Glutamatergic neuron (in vitro differentiated cells): ENCODE measurements at places on chromosomes 7 and 10. TPM values are rescaled to one million over a fixed set of nuclear protein-coding genes. Genes with fewer than 3 reads are reported as not detected.

Gene HABP2
- not detected for total RNA-seq

DNA sequence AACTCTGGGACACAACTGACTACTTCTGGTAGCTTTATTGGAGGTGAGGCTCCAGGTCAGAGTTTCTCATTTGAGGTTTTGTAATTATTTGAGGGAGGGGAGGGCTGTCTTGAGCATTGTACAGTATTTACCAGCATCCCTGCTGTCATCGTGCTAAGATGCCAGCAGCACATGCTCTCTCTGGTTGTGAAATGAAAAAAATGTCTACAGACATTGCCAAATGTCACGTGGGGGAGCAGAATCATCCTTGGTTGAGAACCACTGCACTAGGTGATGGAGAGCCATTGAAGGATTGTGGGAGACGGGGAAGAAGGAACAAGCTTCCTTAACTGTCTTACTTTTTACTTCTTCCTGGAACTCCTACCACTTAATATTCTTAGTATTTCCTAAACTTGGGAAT lies 5.0 kb downstream of the SEPTIN7 start:
- no peak for DNase-seq

GRCh38 chr10:105383978-105384377 lies 742.9 kb downstream of the SORCS3 start:
- no peak for DNase-seq

GRCh38 chr7:109950256-109950655 lies 1140.7 kb upstream of the LRRN3 start:
- no peak for DNase-seq

DNA sequence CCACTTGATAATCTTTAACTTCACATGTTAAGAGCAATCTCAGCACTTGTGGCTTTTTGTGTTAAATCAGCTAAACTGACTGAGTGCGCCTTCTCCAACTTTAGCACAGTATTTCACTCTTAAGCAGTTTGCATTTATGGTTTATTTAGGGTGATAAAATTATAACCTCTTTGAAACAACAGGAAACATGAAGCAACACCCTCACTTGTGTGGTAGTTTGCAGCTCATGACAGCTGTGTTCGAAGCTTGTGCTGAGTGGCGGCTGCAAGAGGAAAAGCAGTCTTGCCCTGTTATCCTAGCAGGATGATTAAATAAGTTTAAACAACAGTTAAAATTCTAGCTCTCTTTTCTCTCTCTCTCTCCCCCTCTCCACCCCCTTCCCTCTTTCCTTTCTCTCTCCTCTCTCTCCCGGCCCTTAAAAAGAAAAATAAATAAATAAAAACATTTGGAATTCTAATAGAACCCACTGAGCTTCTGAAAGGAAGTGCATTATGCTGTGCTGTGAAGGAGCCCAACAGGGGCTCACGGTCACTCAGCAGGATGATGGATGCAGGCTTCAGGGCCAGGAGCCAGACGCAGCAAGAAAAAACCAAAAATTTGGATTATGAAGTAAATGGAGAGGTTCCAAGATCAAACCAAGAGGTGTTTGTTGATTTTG lies 25.2 kb downstream of the OGDH start:
- no peak for DNase-seq

Gene CTAGE8
- 0.54 TPM for total RNA-seq

DNA sequence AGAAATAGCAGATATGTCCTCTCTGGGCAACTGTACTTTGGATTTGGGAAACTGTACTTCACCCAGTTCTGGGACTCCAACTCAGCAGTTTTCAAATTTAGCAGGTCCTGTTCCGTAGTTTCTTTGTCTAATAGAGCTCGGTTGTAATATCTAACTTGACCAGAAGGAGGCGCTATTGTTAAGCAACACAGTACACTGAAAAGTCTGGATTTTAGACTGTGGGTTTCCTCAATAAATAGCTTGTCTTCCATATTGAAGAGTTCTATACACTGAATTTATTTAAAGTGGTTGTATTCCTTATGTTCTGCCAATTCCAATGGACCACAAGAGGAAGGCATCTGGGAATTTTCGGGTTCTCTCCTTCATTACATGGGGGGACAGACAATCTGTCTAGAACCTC lies 39.8 kb downstream of the ELFN1 start:
- DNase-seq = no peak

Gene SFTPA1
- not detected for total RNA-seq

GRCh38 chr10:17882557-17882956 lies 69.2 kb upstream of the SLC39A12 start:
- DNase-seq = no peak

Gene ATOH7
- total RNA-seq = 0.86 TPM

Gene AS3MT
- 8.3 TPM for total RNA-seq

DNA sequence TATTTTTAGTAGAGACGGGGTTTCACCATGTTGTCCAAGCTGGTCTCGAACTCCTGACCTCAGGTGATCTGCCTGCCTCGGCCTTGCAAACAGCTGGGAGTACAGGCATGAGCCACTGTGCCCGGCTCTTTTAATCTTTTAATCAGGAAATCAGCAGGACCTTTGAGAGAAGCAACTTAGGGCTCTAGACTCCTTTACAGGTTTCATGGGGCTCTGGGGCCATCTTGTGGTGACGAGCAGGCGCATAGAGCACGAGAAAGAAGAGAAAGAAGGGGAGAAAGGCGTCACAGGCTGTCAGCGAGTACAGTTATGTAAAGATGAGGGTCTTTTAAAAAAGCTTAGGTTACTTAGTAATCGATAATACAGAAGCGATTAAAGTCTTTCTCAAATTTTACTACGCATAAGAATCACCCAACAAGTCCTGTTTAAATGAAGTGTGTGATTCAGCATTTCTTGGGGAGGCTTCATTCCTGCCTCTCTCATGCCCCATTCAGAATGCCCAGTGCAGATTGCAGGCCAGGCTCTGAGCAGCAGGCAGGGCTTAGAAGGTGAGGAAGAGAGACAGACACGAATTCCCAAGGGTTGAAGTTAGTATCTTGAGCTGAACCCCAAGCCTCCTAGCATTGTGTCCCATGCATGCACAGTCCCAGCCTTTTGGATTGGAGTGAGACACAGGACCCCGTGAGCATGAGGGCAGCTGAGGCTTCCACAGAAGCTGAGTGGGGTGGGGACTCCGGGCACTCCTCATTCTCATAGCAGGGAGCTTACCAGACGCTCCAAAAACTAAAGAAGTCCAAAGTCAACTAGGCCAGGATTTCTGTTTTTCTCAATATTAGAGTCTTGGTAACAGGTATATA lies 23.6 kb upstream of the PFKP start:
- peak; percentile 78 for DNase-seq

Gene ZNRF2
- total RNA-seq = 16.7 TPM

DNA sequence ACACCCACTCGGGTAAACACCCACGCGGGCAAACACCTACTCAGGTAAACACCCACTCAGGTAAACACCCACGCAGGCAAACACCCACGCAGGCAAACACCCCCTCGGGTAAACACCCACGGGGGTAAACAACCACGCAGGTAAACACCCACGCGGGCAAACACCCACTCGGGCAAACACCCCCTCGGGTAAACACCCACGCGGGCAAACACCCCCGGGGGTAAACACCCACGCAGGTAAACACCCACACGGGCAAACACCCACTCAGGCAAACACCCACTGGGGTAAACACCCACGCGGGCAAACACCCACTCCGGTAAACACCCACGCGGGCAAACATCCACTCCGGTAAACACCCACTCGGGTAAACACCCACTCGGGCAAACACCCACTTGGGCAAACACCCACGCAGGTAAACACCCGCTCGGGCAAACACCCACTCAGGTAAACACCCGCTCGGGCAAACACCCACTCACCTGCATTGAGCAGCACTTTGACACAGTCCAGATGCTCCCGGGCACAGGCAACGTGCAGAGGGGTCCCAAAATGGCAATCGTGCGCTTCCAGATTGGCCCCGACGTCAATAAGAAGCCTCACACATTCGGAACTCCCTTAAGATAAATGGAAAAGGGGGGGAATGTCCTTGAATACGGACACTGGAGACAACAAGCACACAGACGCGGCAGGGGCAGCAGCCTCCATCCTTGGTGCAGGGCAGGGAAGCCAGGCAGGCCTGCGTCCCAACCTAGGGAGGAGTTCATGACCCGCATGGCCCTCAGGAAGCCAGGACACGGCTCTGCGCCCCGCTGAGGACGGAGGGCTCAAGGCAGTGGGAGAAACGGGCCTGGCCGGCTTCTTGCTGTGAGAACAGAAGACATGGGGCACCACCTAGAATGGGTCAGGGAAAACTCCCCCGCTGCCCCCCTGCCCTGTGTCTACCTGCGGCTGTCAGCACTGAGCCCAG lies 17.6 kb downstream of the ASB13 start:
- no peak for DNase-seq

DNA sequence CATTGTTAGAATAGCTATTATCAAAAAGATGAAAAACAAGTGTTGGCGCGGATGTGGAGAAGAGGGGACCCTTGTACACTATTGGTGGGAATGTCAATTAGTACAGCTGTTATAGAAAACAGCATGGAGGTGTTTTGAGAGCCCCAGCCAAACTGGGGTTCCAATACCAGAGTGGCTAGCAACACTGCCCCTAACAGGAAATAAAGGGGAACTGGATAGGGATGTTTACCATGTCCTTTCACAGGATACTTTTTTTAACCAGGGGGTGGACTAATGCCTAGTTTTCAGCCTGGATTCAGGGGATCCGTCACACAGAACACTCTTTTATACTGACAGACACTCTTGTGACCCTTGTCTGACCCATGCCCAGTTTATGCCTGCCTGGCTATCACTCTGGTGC lies 6.9 kb upstream of the GSTK1 start:
- no peak for DNase-seq

DNA sequence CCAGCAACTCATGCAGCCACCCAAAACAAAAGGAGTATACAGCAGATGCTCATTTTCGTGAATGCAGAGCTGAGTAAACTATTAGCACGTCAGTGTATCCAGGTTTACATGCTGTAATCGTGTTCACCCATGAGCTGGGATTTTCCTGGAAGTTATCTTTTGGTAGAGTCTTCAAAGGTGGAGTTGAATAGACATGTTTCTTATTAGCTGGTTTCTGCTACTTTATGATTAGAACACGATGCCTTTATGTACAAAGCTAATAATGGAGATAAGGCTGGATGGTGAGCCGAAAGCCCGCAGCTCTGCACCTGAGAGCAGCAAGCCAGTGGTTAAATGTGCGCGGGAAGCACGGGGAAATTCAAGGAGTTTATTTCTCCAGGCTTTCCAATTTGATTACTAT lies 123.8 kb downstream of the ADARB2 start:
- DNase-seq = no peak

DNA sequence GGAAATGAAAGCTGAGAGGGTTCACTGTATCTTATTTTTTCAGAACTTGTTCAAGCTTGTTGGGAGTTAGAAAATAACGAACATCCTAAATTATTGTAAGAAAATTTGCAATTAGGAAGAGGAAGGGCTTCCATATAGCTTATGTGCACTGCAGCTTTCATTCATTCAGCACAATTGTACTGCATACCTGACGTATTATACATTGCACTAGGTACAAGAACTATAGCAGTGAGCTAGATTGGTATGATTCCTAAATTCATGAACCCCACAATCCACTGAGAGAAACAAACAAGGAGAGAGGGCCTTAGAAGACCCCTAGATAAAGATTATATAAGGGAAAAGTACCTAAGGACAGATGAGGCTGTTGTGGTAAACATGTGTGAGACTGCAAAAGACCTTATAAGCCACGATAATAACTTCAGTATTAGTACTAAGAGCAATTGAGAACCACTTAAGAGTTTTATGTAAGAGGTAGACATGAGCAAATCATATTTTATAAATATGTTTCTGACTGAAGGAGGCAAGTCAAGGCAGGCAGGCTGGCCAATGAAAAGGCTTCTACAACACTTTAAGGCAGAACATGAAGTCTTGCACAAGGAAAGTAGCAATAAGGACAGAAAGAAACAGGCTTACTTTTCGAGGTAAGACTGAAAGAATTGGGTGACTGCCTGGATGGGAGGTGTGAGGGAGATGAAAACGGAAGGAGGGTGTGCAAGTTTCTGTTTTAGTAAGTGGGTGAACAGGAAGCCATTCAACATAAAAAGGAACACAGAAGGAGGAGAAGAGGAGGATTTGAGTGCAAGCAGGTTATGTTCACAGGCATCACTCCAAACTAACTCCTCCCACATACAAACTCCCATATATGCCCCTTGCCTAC lies 77.9 kb upstream of the LRRN3 start:
- no peak for DNase-seq

Gene SLC29A3
- total RNA-seq = 7.8 TPM

- no peak for DNase-seq
Observed at GRCh38 chr10:77800320-77800719, 126.2 kb downstream of the DLG5 start.

DNA sequence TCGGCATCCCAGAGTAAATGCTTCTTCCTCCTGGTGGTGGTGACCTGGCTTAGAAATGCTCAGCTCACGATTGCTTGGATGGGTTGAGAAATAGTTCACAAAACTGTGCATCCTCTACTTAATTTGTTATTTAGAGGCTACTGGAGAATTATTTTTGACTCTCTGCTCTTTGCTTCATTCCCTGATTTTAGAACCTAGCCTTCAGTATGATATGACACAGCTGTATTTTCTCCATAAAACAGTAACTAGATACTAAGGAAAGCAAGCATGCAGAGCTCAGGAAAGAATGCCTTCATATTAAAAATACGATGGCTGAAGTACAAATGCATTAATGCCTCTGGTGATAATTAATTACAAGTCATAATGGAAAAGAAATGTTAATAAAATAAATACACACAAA lies 602.0 kb upstream of the COBL start:
- no peak for DNase-seq

Gene CTNNA3
- total RNA-seq = 3.3 TPM

- no peak for DNase-seq
Observed at GRCh38 chr10:33804584-33804983, 470.1 kb upstream of the NRP1 start.
